ENCODE measurements at places on chromosomes 6 and 20.

GRCh38 chr20:47481330-47482216 lies 20.1 kb upstream of the NCOA3 start:
- DNase-seq: no peak

DNA sequence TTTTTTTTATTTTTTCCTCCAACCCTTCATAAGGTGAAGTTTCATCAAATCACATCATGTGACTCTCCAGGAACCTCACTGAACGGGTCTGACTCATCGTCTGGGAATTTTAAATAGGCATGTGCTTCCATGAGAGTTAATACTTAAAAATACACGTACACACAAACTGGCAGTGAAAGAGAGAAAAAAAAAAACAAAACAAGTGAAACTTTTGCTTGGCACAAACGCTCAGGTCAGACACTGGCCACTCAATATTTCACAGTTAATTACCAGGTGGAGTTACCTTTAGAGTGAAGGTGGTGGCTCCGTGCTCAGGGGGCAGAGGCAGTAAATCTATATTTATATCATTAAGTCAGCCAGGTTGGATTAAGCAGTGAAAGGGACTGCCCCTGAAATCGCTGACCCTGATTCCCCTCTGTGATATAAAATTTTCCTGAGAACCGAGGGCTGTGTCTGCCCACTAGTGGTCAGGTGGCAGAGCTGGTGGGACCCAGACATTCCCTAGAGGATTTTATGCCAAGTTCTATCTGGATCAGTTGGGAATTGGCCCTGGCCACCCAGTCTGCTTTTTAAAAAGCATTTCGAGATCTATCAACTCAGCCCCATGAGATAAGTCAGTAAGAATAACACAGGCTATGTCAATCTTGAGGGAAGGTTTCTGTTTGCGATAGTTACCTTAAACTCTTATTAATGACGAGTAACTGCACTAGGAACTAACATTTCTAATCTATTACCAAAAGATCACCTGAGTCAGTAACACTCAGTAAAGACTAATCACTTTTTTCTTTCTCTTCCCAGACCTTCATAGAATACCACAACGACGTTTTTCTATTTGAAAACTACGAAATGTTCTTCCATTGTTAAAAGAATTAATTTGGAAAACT lies 259.1 kb downstream of the HDGFL1 start:
- DNase-seq: no peak

DNA sequence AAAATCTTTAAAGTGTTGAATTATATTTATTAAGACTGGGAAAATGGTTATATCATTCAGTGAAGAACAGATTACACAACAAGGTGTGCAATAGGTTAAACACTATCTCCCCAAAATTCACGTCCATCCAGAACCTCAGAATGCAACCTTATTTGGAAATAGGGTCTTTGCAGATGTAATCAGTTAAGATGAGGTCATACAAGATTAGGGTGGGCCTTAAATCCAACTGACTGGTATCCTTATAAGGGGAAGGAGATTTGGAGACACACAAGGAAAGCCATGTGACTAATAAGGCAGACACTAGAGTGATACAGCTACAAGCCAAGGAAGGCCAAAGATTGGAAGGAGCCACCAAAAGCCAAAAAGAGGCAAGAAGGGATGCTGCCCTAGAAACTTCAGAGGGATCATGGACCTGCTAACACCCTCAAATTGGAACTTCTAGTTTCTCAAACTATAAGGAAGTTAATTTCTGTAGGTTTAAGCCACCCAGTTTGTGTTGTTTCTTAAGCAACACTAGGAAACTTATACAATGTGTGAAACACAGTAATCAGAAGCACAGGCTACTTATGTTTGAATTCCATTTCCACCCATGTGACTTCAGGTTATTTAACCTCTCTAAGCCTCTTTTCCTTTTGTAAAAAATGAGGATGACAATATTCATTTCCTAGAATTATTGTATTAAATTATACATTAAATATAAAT lies 16.9 kb downstream of the ILRUN start:
- DNase-seq: no peak

- DNase-seq: no peak
These were observed 113.0 kb upstream of the SLC22A23 start for GRCh38 chr6:3569816-3570215.

DNA sequence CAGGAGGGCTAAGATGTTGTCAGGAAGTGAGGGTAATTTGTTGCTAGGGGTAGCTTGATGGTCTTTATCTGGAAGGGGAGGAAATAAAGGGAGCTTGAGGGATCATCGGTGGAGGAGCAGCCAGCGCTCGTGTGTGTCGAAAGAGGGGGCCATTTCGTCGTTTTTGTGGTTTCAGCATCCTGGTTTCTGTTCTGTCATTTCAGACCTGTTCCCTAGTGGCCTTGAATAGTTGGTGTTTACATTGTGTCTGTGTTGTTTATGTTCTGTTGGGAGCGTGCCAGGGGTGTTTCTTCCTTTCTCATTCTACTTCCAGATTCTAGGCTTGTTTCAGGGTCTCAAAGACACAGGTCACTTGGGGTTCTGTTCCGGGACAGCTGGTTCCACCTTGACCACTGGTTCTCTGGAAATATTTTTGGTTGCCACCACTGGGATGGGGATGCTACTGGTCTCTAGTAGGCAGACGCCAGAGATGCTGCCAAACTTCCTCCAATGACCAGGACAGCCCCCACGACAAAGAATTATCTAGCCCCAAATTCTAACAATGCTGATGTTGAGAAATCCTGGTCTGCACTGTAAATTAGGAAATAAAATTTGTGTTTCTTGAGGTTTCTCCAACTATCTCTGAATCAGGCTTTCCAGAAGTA lies 113.9 kb upstream of the NAA20 start:
- DNase-seq: no peak

GRCh38 chr20:53244711-53245110 lies 272.6 kb downstream of the TSHZ2 start:
- DNase-seq: no peak

- no peak for DNase-seq
These were observed 67.5 kb downstream of the KCNQ5 start for GRCh38 chr6:72689107-72689954.

- DNase-seq: no peak
These were observed 6.0 kb upstream of the BPIFA1 start for GRCh38 chr20:33229843-33230242.

- DNase-seq: no peak
These were observed 232.6 kb upstream of the CDYL start for GRCh38 chr6:4543596-4543995.

GRCh38 chr20:50711113-50711825 lies 19.9 kb upstream of the RIPOR3 start:
- DNase-seq: no peak

- DNase-seq: no peak
These were observed 4.9 kb downstream of the SLC22A2 start for GRCh38 chr6:160253714-160254113.

DNA sequence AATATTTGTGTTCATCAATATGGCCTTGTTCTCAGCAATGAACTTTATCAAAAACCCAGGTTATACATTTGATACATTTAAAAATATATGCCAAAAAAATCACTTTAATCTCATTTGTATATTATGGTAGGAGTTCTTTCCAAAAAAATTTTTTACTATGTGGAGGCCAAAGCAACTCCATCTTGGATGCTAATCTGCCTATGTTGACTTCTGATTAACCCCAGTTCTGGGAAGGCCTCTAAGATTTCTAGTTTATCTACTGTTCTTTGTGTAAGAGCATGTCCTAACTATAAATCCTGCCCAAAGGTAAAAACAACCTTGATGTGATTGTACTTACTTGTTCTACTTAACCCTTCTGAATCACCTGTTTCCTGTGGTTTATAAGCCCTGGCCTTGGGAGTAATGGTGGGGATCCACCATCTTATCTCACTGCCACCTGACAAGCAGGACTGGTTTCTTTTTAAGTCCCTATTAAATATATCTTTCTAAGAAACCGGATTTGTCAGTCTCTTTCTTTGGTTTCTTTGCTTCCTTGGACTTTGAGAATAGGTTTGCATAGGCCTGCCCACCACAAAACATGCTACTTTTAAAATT lies 46.7 kb downstream of the RNGTT start:
- DNase-seq: no peak

DNA sequence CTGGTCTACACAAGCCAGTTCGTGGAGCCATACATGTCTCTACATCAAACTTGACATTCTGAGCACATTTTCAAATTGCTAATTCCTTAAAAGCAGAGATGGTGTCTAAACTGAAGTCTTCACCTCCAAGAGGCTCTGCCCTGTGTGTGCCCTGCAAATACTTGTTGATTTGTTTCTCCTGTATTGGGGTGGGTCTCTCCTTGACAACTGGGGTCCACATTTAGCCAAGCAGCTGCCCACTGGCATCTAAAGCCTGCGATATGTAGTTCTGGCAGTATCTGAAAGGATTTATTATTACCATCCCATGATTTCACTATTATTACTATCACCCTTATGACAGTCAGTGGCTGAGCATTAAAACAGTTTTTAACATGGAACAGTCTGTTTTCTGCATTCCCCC lies 45.9 kb upstream of the PKHD1 start:
- no peak for DNase-seq

DNA sequence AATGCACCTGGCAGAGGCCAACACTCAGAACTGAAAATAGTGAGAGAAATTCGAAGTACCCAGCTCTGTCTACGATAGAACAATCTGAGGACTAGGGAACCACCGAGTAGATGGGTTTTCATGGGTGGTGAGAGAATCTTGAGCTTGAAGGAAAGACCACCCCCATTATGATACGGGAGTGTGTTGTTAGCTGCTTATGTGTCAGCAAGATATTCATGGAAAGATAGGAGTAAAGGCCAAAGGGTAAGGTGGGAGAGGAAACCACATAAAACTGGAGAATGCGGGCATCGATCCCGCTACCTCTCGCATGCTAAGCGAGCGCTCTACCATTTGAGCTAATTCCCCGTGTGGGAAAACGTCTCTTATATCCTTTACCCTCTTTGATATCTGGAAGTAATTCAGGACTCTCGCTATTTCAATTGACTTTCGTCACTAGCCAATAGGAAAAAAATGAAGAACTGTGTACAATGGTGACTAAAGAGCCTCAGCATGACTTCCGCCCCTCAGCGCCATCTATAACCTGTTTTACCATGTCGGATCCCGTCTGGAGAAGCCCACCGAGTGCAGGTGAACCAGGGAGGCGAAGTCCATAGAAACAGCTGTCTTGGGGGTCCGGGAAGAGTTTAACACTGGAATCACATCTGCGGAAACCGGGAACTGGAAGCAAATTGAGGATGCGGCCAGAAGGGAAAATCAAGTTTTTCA lies 25.0 kb upstream of the ABT1 start:
- DNase-seq: no peak

DNA sequence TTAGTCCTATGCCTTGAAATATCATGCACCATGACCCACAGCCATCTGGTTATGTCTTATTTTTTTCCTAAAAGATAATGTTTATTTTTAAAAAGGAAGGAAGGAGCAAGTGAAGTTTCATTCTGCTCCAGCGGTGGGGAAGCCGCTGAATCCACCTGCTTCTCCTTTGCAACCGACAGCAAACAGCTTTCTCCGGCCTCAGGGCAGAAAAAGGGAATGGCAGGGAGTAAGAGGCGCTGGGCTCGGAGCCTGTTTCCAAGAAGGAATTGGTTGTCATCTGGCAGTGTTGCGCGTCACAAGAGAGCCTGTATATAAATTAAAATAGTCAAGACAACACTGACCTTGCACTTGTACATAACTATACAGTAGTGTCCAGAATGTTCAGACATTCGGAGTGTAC lies 14.2 kb downstream of the GFRA4 start:
- no peak for DNase-seq

- no peak for DNase-seq
These were observed 701.8 kb upstream of the ADGRB3 start for GRCh38 chr6:67933278-67933677.

- DNase-seq: no peak
These were observed 39.7 kb downstream of the BFSP1 start for GRCh38 chr20:17491488-17491887.

- no peak for DNase-seq
These were observed 58.5 kb upstream of the B3GAT2 start for GRCh38 chr6:71015392-71015791.

DNA sequence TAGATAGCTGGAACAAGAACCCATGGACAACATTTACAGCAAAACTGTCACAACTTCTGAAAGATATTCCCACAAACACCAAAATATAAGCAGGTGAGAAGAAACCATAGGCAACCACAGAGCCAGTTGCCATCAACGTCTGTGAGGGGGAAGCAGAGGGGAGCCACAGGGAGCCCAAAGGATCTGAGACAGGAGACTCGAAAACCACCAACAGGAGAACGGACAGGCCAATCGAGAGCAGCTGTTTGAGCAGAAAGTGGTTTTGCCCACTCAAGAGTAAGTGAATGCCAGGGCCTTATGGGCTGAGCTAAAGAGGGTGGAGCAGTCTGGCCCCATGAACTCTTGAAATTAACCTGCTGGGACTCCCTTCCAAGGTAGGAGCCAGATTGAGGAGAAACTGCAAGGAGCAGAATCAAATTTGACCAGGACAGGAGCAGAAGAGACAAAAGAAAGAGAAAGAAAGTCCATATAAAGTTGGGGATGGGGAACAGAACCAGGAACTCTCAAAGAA lies 195.4 kb downstream of the ANKRD60 start:
- DNase-seq: no peak

- DNase-seq: no peak
These were observed 80.6 kb downstream of the MDGA1 start for GRCh38 chr6:37617073-37617472.

- DNase-seq: no peak
These were observed 311.1 kb upstream of the JAG1 start for GRCh38 chr20:10984913-10985312.
